ENCODE measurements at places on chromosomes 16 and 17.

GRCh38 chr17:79428988-79429387 is 181.9 kb downstream of the RBFOX3 start:
- DNase-seq = no peak

GRCh38 chr16:1331712-1332617 is 1.5 kb upstream of the BAIAP3 start:
- peak; percentile 50 for DNase-seq

- no peak for DNase-seq
Observed at GRCh38 chr17:4136373-4136772, 6.5 kb downstream of the ZZEF1 start.

DNA sequence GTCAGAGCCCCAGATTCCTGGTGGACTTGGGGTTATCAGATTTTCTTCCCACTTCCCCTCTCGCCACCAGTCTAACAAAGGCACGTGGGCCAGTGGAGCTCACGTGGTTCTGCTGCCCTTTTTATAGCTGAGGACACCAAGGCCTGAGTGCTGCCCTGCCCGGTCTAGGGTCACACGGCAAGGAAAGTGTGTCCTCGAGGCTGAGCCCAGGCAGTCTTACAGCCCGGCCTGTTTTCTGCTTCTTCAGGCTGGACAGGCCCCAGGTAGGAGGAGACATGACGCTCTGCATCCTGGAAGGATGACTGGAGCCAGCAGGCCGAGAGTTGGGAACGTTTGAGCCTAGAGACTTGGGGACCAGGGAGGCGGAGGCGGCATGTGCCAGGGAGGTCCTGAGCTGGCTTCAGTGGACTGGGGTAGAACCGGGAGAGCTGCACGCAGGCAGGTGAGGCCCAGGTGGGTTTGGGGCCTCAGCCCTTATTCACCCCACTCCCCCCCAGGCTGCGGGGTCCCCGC is 3.5 kb downstream of the CTRB1 start:
- no peak for DNase-seq

DNA sequence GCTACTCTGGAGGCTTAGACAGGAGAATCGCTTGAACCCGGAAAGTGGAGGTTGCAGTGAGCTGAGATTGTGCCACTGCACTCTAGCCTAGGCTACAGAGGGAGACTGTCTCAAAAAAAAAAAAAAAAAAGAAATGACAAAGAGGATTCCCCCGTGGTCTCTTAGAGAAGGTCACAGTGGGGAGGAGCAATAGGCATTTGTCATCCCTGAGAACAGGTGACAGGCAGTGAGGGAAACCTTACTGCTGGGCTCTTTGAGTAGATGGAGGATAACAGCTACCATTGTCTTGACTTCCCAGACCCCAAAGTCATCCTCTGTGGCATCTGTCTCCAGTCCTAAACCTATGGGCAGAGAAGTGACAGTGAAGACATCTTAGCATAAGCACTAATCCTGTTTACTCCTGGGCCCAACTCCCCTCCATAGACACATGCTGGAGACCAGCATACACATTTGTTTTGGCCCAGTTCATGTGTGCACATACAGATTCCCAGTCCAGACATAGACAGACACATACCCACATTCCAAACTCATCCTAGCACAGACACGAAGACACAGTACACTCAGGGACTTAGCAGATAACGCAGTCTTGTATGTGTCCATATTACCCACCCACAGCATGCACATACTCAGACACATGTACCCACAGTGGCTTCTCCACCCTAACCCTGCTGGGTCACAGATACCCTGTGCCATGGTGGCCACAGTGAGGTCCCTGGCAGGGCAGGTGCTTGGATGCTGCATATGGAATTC is 2.7 kb downstream of the ESRP2 start:
- DNase-seq = no peak

DNA sequence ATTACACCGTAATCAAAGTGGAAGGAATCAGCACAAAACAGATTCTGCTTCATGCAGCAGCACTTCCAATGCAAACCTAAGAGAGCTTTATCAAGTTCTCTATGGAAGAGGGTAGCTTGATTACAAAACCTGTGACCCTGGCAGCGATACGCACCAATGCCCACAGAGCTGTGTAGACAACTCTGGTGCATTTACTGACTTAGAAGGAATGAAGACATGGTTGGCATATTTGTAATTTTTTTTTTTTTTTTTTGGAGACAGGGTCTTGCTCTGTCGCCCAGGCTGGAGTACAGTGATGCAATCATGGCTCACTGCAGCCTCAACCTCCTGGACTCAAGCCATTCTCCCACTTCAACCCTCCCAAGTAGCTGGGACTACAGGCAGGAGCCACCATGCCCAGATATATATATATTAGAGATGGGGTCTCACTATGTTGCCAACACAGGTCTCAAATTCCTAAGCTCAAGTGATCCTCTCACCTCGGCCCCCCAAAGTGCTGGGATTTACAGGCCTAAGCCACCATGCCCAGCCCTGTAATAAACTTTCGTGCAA is 49.4 kb downstream of the XPO6 start:
- DNase-seq = no peak

DNA sequence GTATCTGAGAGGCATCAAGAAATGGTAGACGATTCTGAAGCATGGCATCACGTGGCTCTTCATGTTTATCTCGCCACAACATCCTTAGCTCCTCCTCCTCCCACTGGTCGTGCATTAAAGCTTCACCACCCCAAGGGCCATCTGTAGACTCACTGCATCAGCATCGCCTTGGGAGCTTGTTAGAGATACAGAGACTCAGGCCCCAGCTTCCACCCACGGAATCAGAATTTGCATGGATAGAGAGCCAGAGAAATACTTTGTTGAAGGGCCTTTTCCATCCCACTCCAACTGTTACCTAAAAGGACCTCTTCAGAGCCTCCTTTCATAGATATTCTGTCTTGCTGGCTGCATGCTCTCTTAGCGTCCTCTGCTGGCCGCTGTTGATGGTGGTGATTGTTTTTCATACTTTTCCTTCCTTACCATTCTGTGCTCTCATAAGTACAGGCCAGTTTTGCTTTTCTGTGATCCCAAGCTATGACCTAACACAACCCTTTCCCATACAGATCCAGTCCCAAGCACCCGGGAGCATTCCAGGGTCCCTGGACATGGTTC is 1049.4 kb upstream of the EEF2KMT start:
- no peak for DNase-seq

DNA sequence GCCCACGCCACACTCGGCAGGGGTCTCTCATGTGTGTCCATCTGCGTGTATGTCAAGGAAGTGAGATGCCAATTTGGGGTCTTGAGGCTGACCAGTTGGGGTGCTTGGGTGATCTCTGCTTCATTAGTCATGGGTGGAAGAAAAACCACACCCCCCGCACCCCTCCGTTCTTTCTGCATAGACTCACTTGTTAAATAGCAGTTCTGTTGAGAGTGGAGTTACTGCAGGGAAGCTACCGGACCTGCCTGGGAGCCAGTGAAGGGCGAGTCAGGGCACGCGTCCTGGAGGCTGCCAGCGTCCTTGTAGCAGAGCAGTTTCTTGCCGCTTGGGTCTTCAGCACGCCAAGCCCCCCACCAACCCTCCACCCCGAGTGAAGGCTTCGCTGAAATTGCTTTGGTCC is 8.5 kb downstream of the SNN start:
- no peak for DNase-seq

DNA sequence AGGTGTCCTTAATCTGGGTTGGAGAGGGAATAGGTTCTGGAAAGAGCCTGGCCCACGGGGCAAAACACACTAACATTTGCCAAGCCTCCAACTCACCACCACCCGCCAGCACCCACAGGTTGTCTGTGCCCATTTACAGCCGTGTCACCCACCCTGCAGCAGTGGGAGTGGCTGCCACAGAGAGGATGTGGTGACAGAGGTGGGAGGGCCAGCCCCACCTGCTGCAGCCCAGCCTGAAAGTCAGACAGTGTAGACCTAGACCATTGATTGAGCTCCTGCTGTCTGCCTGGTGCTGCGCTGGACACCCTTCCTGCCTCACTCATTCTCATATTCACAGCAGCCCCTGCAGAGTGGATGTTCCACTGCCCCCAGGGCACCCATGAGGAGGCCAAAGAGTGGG is 44.7 kb downstream of the IL21R start:
- DNase-seq = no peak

- no peak for DNase-seq
Observed at GRCh38 chr16:5075637-5076036, 4.0 kb downstream of the ALG1 start.

GRCh38 chr17:55284001-55284884 is 19.5 kb downstream of the HLF start:
- no peak for DNase-seq

GRCh38 chr16:89195521-89196171 is 4.7 kb downstream of the SLC22A31 start:
- no peak for DNase-seq

DNA sequence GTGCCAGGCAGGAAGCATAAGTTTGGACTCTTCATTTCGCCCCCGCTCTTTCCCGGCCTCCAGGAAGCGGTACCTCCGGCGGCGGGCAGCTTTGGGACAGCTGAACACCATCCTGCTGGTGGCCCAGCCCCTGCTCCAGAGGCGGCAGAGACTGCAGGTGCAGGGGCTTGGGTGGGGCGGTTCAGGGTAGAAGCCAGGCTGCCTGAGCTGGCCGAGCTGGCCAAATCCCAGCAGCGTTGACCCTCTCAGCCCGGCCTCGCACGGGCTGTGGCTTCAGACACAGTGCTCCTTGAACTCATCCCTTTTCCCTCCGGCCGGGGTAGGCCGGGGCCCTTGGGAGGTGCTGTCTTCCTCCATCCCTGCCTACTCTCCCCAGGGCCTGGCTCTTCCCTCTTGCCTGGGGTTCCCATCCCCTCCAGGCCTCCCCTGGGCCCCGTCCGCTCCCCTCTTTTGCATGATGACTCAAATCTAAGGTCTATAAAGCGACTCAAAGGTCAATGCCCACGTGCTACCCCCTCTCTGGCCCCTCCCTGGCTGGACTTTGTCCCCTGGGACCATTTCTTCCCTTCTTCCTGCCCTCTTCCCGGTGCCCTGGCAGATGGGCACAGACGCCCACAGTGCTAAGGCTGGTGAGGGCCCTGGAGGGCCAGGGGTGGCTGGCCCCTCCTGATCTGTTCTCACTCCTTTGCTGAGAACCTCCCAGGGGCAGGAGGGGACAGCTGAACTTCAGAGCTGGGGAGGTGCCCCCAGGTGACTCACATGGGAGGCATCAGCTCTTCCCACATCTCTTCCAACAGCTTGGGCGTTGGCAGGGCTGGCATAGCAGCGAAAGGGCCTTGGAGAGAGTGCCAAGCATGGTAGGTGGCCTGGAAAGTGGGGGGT is 22.7 kb downstream of the MYO15B start:
- DNase-seq = no peak

DNA sequence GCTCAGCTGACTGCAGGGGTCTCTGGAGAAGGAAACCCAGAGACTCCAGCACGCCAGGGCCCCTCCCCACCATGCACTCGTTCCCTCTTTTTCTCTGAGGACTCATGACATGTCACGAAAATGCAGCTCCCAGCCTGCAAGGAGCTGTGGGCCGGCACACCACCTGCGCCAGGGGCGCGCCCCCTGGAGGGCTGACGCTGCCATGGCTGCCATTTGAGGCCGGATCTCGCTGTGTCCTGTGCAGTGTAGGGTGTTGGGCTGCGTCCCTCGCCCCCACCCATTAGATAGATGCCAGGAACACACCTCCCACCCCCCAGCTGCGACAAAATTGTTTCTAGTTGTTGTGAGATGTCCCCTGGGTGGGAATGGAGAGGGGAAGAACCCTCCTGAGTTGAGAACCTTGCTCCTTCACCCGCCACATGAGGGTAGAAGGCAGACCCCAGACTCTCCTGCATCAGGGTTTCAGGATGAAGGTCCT is 8.2 kb downstream of the SYNGR2 start:
- peak; percentile 22 for DNase-seq

DNA sequence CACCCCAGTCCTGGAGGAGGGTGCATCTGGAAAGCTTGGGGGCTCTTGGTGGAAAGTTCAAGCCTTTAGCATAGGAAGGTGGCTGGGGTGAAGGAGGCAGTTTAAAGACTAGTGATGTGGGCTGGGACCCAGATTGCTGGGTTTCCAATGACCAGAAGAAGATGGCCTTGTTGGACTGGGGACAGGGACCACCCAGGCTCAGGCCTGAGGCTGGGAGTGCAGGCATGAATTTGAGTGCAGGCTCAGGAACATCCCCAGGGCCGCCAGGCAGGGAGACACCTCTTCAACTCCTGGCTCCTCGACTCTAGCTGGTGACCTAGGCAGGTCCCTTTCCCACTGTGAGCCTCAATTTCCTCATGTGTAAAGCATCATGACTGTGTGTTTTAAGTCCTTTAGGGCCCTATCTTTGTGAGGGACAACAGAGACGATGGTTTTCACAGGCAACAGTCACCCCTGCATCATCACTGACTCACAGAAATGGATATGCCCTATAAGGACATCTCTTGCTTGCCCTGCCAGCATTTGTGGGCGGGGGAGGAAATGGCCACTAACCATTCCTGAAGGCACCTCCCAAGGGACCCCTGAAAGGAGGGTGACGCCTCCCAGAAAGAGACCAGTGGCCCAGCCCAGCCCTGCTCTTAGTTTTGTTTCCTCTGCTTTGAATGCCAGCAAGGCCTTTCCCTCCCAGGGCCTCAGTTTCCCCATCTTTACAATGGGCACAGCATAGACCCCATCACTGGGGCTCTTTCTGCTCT is 11.1 kb downstream of the NLRC5 start:
- DNase-seq = peak; percentile 88

DNA sequence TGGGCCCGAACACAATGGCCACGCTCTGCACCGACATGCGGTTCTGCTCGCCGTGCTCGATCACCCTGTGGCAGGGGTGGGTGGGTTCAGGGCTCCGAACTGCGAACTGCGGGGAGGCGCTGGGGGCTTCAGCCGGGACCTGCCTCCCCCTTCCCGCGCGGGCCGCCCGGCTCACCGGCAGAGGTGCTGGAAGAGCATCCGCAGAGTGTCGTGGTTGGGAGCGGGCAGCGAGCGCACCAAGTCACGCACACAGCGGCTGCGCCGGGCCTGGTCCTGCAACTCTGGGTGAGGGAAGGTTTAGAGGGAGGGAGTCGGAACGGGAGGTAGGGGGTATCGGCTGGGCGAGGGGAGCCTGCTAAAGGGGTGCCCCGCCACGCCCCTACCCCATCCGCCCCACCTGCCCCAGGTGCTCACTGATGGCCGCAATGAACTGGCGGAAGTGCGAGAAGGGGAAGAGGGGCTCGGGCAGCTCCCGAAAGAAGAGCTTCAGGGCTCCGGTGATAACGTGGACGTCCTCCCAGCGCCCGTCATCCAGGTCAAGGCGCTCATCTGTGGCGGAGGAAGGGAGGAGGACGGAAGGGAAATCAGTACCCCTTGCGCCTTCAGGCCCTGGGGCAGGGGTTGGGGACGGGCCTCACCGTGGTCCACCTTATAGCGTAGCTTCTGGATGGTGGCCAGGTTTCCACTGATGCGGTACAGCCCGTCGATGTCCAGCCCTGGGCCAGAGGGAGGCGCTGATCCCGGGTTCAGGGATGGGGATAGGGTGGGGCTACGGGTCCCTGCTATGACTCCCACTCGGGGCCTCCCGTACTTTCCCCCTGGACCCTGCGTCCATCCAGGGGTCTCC is 36.9 kb downstream of the ARHGAP27 start:
- no peak for DNase-seq

- DNase-seq = peak; percentile 93
Observed at GRCh38 chr17:77332981-77333685, 192.4 kb downstream of the SEC14L1 start.
